HT-29 (cell line): ENCODE measurements at places on chromosomes 7 and 10.
A peak's percentile ranks its signal among the peaks of the same experiment; 100 is the strongest.

DNA sequence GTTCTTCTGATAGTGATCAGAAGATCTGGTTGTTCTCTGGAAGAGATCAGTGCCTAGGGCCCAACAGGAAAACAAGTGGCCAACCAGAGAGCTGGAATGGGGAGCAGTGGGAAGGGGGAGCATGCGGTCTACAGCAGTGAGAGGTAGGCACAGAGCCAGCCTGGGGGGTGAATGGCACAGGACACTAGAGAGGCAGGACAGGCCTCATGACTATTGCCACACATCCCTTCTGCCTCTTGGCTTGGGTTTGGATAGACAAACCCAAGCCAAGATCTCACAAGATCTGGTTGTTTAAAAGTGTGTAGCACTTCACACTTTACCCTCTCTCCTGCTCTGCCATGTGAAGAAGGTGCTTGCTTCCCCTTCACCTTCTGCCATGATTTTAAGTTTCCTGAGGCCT is 224.4 kb downstream of the ARHGAP12 start:
- DNase-seq: no peak

DNA sequence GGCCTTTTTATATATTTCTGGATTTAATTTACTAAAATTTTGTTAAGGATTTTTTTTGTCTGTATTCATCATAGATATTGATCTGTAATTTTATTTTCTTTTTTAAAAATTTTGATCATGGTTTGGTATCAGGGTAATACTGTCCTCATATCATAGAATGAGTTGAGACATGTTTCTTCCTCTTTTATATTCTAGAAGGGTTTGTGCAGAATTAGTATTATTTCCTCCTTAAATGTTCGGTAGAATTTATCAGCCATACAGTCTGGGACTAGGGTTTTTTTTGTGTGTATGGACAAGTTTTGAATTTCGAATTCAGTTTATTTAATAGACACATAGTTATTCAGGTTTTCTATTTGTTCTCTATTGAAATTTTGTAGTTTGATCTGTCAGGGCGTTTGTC is 54.0 kb downstream of the SHOC2 start:
- DNase-seq: no peak

DNA sequence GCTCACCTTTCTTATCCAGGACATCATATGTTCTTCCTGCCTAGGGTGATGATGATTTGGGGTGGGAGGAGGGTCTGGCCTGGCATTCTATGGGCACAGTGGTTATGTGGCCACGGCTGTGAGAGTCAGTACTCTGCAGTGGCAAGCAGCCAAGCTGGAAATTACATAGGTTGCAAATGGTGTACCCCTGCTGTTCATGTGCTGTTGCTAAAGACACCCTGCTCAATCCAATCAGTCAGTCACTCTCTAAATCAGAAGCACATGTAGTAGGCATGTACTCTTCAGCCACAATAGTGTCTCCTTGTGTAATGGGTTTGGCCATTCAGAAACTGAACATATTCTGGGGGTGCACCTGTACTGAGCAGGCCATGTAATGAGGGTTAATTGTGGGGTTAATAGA is 449.1 kb upstream of the ANKRD30A start:
- DNase-seq: no peak

DNA sequence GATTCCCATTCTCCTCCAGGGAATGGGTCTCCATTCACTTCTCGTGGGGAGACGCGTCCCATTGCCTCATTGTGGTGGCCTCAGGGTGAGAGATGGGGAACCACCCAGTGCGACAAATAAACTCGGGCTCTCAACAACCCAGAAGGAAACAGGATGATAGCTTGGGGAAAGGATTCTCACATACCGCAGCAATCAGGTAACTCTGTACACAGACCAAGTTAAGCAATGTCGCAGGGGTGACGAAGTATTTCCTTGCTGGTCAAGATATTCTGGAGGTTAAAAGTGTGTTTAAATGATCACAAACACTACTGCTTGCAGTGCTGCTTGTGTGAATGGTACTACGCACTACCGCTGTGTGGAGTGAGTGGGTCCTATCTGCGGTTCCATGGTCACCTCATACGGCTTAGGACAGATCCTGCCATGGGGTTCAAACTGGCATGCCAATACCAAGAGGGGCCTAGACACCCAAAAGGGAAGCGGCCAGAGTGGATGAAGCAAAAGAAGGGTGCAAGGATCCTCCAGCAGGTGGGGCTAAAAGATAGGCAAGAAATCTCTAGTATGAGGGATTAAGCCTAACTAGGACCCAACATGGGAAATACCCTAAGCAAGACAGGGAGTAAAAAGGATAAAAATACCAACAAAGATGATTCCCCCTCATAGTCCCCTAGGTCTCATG is 143.8 kb upstream of the TMEM106B start:
- peak; percentile 86 for DNase-seq

GRCh38 chr10:79482741-79483140 is 29.6 kb upstream of the EIF5AL1 start:
- DNase-seq: no peak

DNA sequence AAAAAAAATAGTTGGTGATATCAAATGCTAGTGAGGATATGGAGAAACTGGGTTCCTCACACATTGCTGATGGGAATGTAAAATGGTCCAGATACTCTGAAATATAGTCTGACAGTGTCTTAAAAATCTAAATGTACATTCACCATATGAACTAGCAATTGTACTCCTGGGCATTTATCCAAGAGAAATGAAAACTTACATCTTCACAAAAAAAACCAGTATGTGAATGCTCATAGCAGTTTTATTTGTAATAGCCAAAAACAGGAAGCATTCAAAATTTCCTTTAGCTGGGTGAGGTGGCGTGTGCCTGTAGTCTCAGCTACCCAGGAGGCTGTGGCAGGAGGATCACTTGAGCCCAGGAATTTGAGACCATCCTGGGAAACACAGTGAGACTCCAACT is 2.1 kb upstream of the SSC4D start:
- DNase-seq: no peak

GRCh38 chr7:34425194-34425593 is 232.8 kb upstream of the NPSR1 start:
- no peak for DNase-seq

DNA sequence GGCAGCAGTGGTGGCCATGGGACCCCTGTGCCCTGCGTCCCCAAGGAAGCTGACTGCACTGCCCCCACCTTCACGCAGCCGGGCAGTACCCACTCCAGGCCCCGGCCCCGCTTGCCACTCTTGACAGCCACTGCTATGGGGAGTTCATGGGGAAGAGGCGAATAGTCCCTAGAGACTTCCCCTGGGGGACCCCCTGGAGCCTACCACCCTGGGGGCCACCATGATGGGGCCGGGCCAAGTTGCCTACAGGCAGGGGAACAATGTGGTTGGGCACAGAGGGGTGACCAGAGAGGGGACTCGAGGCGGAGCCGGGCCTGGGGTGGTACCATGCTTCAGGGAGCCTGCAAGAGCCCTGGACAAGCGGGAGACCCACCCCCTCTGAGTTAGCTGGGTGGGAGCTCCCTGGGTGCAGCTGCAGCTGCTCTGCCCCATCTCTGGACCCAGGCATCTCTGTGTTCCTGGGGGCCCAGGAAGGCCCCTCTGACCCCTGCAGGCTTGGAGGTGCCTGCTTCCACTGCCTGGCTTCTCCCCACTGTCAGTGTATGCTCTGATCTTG is 567.6 kb downstream of the GRM8 start:
- DNase-seq: no peak

GRCh38 chr10:6211671-6212635 is 9.2 kb downstream of the PFKFB3 start:
- no peak for DNase-seq

DNA sequence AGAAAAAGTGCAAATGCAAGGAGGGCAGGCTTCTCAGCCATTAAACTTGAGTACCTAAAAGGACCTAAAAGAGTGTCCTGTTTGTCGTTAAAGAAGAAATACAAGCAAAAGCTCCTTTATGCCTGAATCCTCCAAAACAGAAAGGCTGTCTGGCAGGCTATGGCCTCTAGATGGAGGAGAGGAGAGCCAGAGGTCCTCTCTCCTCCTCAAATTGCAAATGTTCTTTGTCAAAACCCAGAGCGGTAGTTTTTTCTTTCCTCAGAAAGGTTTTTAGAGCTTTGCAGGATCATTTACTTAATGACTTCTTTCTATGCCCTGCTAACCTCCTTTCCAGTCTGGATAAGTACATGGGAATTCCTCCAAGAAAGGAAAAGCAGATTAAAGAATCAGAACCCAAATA is 1.9 kb upstream of the SORCS1 start:
- DNase-seq: no peak

DNA sequence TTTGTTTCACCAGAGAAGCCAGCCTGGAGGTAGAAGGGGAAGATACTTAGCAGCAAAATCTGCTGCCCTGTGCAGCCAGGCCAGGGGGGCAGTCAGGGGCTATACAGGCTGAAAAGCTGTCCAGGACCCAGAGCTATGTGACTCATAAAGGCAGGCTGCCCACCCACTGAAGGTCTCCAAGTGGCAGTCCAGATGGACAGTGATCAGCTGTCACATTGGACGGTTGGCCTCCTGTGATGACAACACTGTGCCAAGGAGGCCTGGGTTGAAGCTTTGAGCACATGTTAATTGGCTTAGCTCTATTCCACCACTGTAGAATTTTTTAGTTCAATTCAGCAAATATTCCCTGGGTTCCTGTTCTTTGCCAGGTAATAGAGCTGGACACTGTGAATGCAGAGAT is 577.3 kb upstream of the GALNT17 start:
- no peak for DNase-seq

DNA sequence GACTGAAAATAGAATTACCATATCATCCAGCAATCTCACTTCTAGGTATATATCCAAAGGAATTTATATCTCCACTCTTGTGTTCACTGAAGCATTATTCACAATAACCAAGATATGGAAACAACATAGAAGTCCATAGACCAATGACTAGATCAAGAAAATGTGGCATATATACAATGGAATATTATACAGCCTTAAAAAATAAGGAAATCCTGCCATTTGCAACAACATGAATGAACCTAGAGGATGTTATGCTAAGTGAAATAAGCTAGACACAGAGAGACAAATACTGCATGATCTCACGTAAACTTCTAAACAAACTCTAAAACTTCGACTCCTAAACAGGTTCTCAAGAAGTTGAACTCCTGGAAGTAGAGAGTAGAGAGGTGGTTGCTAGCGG is 254.5 kb downstream of the SKIDA1 start:
- DNase-seq: no peak

GRCh38 chr10:101831169-101831811 is 12.3 kb downstream of the KCNIP2 start:
- DNase-seq: no peak

DNA sequence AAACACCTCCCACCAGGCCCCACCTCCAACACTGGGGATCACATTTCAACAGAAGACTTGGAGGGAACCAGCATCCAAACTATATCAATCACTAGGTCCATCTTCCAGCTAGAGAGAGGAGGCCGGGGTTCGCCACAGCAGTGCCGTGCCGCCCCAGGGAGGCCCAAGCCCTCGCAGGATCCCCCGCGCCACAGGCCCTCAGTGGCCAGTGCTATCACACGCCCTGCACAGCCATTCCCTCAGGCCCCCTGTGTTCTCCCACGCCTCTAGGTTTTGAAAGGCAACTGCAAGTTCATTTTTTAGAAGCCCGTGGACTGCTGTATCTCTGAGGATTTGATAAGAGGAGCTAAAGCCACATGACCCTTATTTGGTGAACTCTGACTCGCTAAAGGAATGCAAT is 136.4 kb downstream of the OAT start:
- no peak for DNase-seq

DNA sequence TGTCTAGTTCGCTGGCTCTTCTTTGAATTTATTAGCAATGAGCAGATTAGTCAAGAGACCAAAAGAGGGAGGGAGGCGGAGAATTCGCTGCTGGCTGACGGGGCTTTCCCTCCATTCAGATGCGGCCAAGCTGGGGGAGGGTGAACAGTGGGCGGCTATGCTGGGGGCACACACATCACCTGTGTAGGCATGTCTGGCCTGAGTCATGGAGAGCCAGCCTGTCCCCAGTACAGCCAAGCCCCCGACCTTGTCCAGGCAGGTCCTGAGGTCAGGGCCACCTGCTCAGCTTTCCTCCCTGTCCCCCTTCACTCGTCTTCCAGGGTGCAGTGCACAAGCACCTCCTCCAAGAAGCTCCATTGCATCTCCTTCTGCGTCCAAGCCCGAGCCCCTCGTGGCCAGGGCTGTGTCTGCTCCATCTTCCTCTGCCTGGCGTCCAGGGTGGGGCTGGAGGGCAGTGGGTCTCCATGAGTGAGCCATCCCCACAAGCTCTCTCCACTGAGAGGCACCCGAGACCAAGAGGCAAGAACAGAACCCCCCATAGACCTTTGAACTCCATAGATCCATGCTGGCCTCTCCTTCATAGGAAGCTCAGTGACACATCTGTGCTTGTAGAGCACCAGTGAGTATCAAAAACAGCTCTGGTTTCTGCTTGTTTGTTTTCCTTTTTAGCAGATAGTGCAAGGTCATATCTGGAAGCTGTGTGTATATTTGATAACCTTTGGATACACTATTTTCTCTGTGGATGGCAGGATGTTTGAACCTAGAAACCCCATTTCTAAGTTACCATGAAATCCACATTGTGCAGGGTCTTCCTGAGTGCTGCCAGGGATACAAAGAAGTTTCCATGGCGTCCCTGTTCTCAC is 1.9 kb upstream of the DEPP1 start:
- DNase-seq: no peak

DNA sequence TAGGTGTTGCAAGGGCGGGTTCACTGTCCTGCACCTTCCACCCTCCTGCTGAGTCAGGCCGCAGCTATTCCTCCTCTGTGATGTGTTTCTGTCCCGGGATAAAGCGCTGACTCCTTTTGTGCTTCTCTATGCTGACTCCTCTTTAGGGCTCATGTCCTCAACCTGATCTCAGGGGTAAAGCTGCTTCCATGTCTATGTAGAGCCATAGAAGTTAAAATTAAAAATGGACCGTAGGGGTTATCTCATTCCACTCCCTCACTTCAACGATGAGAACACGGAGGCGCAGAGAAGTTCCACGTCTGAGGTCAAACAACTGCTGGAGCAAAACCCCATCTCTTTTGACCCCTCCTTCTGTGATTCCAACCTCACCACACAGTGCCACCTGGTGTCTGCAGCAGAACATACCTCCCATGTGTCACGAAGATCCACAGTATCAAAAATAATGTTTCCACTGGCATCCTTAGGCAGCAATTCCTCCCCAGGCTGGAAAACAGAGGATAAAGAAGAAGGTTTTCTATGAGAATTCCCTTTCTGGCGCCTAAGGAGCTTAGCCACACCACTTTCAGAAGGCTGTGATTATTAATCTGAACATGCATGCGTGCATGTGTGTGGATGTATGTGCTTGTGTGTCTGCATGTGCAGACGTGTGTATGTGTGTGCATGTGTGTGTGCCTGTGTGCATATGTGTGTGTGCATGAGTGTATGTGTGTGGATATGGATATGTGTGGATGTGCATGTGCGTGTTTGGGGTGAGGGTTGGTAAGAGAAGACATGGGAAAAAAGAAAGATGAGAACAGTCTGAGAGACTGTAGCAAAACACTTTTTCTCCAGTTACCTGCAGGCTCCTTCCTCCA is 81.2 kb upstream of the UCN3 start:
- DNase-seq: peak; percentile 87
